Left forelimb (tissue), 1 donor: ENCODE measurements at places on chromosomes 11 and 22.
A peak's percentile ranks its signal among the peaks of the same experiment; 100 is the strongest.

GRCh38 chr11:83374311-83374710 is 88.1 kb upstream of the CCDC90B start:
- no peak for DNase-seq

DNA sequence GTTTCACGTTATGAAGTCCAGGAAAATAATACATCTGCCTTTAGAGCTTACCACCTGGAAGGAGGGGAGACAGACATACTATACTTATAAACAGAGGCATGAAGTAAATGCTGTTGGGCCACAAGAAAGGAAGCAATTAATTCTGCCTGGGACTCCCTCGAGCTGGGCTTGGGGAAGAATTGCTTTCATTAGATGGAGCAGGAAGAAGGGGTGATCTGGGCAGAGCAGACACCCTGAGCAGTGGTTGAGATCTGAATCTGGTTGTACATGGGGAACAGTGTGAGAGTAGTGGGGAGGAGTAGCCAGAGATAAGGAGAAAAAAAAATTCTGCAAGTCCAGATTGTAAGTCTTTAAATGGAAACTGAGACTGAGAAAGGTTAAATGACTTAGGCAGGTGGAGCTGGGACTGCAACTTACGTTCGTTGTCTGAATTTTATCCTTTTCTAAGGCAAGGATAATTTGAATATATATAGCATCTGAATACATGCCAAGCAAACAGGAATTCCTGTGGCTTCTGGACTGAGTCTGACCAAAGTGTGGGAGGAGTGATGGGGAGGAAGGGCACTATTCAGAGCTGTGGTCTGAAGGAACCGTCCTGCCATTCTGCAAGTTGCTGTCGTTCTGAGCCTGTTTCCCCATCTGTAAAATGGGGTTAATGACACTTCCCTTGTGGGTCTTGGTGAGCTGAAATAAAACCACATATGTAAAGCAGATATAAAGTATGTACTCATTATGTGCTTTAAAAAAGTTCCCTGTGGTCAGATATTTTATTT is 7.9 kb downstream of the NCAM1 start:
- no peak for DNase-seq

- no peak for DNase-seq
Measured at GRCh38 chr22:40594924-40595323, 41.6 kb downstream of the MRTFA start.

GRCh38 chr11:64696045-64696444 is 27.0 kb downstream of the NRXN2 start:
- no peak for DNase-seq

DNA sequence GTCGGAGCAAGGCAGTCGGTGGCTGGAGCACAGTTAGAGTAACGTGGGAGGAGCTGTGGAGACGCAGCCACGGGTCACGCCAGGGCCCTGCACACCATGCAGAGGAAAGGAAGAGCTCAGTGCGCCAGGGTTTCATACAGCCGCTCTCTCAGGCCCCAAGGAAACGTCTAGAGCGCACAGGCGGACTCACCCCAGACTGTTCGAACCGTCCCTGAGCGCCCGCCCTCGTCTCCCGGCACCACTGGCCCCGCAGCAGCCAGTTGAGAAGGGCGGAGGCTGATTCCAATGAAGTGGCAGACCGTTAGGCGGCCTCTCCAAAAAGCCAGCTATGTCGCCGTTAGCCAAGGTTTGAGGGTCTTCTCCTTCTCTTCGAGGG is 483 bp upstream of the HYLS1 start:
- peak; percentile 76 for DNase-seq

DNA sequence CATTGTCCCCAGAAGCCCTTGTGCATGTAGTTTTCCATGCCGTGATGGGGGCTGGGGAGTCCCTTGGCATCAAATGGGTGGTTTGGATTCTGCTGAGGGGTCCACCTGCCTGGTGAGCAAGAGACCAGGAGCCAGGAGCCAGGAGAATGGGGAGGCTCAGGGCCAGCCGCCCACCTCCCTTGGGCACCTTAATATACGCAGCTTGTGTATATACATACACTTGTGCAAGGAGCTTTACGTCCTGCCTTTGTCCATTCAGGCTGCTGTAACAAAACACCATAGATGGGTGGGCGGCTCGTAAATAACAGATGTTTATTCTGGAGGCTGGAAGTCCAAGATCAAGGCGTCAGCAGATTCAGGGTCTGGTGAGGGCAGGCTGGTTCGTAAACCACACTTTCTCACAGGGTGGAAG is 62.5 kb downstream of the SMIM38 start:
- DNase-seq: peak; percentile 28

DNA sequence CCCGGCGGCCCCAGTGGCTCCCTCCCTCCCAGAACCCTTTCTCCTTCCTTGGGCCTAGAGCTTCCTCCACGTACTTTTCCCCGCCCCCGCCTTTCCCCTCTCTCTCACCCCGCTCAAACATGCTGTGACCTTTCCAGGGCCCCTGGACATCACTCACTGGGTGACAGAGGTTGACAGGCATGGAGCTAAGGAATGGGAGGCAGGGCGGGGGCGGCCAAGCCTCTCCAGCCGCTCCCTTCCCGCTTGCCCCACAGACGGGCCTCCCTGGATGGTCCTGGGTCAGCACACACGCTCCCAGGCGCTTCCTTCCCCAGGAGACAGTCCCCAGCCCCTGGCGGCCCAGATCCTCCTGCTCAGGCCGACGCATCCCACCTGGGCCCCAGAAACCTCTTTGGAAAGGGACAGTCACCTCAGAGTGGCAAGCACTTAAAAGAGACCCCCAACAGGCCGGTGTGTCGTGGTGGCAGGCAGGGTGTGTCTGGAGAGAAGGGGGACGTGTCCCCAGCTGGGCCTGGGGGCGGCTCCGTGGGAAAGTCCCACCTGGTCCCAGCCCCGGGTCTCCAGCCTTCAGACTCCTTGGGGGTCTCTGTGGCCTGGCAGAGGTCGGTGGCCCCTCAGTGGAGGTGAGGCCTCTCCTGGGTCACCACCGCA is 8.8 kb downstream of the H19 start:
- peak; percentile 26 for DNase-seq

DNA sequence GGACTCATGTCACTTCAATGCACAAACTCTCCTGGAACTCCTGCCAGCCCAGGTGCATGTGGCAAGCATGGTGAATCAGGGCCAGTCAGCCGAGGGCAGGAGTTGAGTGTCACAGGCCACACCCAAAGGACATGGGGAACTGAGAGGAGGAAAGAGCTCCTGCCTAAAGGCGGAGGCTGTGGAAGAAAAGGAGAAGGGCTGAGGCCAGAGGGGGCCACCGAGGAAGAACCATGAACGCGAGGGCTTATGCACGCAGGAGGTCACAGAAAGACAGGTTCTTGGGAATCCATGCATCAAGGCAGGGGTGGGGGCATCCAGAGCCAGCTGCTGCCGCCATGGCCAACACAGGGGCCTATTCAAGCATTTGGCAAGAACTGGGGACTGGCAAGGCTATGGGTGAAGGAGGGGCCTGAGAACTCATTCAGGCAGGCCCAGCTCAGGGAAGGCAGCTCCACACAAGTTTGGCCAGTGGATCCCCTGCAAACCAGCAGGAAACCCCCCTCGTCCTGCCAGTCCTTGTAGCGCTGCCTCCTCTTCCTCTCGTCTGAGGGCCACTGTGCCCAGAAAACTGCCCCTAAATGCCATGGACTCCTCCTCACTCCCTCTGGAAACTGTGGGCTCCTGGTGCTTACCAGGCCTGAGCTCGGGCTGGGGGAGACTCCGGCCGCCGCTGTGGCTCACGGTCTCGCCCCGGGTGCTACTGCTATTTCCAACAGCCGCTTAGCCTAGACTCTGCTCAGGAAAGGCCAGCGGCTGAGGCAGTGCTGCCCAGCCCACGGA is 15.4 kb downstream of the PPM1F start:
- DNase-seq: no peak

GRCh38 chr11:123382555-123383074 is 47.5 kb upstream of the GRAMD1B start:
- DNase-seq: no peak

GRCh38 chr22:30572840-30573593 is 1.4 kb downstream of the GAL3ST1 start:
- no peak for DNase-seq

GRCh38 chr11:43942662-43943371 is 380 bp downstream of the C11orf96 start:
- peak; percentile 81 for DNase-seq

- DNase-seq: no peak
Measured at GRCh38 chr11:11304550-11304949, 48.5 kb downstream of the CSNK2A3 start.

DNA sequence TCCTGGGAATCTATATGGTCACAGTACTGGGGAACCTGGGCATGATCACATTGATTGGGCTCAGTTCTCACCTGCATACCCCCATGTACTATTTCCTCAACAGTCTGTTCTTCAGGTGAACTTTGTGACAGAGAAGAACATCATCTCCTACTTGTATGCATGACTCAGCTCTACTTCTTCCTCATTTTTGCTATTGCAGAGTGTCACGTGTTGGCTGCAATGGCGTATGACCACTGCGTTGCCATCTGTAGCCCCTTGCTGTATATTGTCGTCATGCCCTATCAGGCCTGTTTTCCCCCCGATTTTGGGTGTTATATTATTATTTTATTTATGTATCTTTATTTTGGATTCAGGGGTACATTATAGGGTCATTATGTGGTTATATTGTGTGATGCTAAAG is 2.4 kb upstream of the OR8G1 start:
- no peak for DNase-seq

DNA sequence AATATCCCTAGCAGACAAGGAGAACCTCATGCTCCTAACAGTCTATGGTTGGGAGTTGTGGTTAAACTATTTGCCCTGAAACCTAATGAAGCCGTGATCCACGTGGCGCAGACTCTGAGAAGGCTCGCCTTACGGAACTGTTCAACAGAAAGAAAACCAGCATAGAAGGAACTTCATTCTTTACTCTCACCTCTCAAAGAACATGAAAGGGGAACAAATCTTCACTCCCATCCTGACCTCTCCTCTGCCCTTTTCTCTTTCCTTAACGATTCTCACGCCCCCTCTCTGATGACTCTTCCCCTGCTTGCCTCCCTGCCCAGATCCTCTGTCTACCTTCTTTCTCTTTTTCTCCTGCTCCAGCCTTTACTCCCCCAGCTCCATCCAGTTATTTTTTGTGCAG is 54.2 kb downstream of the IRAG1 start:
- DNase-seq: peak; percentile 20

GRCh38 chr11:118078911-118079411 is 2.1 kb downstream of the TMPRSS4 start:
- DNase-seq: no peak

GRCh38 chr22:25677631-25678030 is 64.4 kb upstream of the MYO18B start:
- no peak for DNase-seq

- no peak for DNase-seq
Measured at GRCh38 chr11:33930317-33931021, 38.6 kb upstream of the LMO2 start.

DNA sequence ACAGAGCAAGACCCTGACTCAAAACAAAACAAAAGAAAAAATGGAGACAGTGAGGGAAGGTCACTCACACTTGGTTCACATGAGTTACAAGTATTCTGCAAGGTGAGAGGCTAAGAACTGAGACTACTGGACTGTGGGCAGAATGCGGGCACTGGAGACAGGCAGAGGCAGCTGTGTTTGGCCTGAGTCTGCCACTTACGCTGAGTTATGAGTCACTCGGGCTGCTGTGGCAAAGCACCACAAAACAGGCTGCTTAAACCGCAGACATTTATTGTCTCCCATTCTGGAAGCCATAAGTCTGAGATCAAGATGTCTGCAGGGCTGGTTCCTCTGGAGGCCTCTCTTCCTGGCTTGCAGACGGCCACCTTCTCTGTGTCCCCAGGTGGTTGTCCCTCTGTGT is 122.8 kb downstream of the SHANK2 start:
- no peak for DNase-seq

- DNase-seq: no peak
Measured at GRCh38 chr11:76008474-76008873, 193.5 kb downstream of the UVRAG start.

GRCh38 chr11:94838027-94838731 is 70.0 kb downstream of the AMOTL1 start:
- DNase-seq: no peak

- DNase-seq: no peak
Measured at GRCh38 chr11:95895815-95896214, 28.1 kb downstream of the MTMR2 start.

GRCh38 chr22:21943571-21944448 is 8.8 kb downstream of the PPM1F start:
- DNase-seq: no peak

- DNase-seq: no peak
Measured at GRCh38 chr11:125517116-125517770, 21.2 kb upstream of the FEZ1 start.

GRCh38 chr11:135019899-135020298 is 607.9 kb upstream of the B3GAT1 start:
- DNase-seq: no peak

GRCh38 chr11:12106101-12106500 is 4.3 kb upstream of the MICAL2 start:
- no peak for DNase-seq

- DNase-seq: peak; percentile 95
Measured at GRCh38 chr22:30635273-30636225, at the start of gene SLC35E4. Gene SLC35E4 (plus strand): TSS chr22:30635781. CDS start chr22:30636451, 670 bp downstream.

DNA sequence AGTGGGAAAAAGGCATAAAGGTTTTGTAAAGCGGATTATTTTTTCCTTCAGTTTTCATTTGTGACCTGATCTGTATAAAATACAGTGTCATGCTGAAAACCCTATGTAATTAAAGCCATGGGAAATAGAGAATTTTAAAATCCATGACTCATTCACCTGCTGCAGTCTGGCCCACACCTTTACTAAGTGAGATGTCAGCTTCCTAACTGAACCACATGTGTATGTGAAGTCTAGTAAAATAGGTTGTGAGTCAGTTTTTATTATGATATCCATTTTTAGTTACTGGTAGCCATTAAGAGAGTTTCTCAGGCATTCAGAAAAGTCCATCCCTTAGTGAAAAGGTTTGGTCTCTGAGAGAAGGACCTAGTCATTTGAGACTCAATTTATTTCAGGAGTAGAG is 60.9 kb downstream of the TRIM44 start:
- no peak for DNase-seq

GRCh38 chr11:83175815-83176214 is 17.7 kb upstream of the ANKRD42 start:
- no peak for DNase-seq

- no peak for DNase-seq
Measured at GRCh38 chr11:94433049-94433448, 31.8 kb upstream of the GPR83 start.

- no peak for DNase-seq
Measured at GRCh38 chr11:68107689-68108088, 13.5 kb downstream of the CHKA start.

DNA sequence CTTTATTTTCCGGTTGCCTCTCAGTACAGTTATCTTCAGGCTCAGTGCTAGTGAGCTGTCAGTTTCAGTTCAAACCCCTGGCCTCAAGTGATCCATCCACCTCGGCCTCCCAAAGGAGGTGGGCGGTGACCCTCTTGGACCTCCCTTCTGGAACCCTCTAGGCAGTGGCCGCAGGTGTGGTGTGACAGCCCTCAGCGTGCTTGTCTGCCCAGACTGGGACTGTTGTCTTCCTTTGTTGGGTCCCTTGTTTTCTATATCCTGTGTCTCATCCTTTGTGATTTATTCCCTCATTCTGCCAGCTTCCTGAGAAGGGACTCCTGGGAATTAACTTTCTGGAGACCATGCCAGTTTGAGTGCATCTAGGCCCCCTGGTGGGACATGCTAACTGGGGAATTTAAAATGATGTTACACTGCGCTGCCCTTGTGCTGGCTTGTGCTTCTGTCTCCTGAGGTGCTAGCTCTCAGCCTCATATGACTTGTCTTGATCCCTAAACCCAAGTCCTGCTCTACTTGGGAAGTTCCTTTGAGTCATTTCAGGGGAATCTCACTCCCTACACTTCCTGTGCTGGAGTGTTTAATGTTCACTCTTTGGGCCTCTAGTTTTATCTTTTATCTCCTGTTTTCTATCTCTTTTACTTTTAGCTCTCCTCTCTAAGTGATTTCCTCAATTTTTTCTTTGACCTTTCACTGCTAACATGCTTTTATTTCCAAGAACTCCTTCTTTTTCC is 19.4 kb downstream of the MED15 start:
- no peak for DNase-seq
